ENCODE measurements at places on chromosomes 6 and 20.

DNA sequence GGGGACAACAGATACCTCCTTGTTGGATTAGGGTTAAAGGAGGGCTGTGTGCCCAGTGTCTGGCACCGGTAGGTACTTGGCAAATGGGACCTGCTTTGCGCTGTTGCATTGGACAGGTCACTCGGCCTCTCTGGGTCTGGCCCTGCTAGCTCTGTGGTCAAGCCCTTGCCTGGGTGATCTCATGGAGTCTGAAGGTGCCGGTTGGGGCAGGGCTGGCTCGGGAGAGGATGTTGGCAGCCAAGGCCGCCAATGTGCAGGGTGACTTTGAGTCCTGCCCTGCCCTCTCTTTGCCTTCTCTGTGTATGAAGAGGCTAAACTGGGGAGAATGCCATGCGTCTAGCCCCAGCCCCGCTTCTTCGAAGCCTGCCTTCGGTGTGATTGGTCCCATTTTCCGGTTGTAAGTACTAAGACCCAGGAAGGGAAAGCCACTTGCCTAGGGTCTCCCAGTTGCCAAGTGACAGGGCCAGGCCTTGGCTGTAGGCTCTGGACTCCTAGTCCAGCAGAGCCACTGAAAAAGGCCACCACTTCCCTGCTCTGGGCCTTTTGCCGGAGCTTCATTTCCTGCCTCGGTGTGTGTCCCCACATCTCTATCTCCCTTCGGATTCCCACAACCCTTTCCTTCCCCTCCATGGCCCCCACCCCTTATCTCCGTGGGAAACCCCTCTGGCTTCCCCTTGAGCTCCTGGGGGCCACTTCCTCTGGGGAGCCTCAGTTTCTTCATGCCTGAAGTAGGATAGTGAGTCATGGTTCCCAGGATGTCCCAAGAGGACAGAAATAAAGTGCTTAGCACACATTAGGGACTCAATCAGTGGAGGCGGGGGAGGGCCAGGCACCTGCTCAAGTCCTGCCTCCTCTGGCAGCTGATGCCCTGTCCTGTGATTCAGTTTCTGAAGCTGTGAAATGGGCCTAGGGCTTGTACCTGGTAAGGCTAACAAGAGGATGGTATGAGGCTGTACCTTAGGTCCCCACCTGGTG is 3.9 kb downstream of the SRC start:
- no peak for DNase-seq

- DNase-seq = no peak
Measured at GRCh38 chr6:117389227-117390057, 36.3 kb downstream of the ROS1 start.

GRCh38 chr6:29968130-29968529 is 25.8 kb downstream of the HLA-A start:
- DNase-seq = no peak

GRCh38 chr6:159108426-159108985 is 60.7 kb upstream of the FNDC1 start:
- DNase-seq = no peak

DNA sequence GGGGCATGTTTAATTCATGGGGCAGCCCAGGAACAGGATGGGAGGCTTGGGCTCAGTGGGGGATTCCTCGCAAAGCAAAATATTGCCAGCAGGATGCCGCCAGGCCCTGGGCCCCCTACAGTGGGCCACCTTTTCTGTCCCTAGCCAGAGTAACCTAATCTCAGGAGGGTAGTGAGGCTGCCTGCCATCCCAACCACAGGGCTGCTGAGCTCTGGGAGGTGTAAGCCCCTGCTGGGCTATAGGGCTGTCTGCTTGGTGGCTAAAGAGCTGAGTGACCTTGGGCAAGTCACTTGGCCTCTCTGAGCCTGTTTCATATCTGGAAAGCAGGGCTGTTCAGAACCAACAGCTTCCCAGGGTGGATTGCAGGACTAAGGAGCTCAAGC is 35.7 kb upstream of the CDH22 start:
- DNase-seq = no peak

- DNase-seq = peak; percentile 84
Measured at GRCh38 chr20:48794360-48794759, 33.4 kb downstream of the PREX1 start.

- DNase-seq = no peak
Measured at GRCh38 chr20:10780901-10781300, 107.1 kb upstream of the JAG1 start.

DNA sequence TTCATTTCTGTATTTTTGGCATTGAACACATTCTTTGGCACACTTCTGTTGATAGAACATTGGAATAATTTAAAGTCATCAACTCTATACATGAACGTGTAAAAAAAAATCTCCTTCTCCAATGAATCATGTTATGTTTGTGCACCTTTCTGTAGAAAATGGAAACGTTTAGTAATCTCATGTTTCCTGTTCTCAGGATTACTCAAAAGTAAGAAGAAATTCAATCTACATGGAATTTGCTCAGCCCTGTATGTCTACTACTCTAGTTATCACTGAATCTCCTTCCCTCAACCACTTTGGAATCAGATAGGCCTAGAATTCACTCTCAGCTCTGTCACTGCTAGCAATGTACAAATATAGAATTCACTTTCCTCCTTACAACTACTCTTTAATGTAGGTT is 103.6 kb downstream of the COL21A1 start:
- DNase-seq = no peak
